GM03348 (cell line): ENCODE measurements at places on chromosomes 6 and 20.

GRCh38 chr6:5838656-5839396, 167.9 kb downstream of the NRN1 start:
- no peak for DNase-seq

- peak; percentile 80 for DNase-seq
These were observed 60.3 kb downstream of the TSHZ2 start for GRCh38 chr20:53032478-53032932.

DNA sequence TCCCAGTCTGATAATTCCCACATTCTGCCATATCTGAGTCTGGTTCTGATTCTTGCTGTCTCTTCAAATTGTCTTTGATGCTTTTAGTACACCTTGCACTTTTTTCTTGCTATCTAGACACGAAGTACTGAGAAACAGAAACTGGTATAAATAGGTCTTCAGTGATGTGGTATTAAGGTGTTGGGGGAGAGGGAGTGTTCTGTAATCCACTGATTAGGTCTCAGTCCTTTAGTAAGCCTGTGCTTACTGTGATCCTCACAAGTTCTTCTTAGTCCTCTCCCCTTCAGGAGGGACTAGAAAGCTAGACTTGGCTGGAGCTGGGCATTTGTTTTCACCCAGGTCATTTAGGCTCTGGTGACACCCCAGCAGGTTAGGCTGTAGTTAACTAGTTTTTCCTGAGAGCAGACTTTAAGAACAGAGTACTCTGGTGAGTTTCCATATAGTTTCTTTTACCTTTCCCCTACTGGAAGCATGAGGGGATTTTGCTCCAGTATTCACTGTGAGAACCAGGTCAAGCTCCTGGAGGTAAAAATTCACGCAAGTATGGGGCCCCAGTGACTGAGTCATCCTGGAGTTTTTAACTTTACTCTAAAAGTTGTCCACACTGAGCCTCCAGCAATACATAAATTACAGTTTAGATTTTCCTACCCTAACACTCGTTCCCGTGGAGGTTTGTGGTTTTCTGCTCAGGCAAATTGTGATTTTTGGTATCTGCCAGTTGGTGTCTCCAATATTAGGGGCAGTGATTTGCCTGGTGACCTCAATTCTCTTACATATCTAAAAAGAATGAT, 154.6 kb downstream of the CDKAL1 start:
- DNase-seq = no peak

- DNase-seq = peak; percentile 59
These were observed 103.6 kb downstream of the JPH2 start for GRCh38 chr20:44083220-44083933.

DNA sequence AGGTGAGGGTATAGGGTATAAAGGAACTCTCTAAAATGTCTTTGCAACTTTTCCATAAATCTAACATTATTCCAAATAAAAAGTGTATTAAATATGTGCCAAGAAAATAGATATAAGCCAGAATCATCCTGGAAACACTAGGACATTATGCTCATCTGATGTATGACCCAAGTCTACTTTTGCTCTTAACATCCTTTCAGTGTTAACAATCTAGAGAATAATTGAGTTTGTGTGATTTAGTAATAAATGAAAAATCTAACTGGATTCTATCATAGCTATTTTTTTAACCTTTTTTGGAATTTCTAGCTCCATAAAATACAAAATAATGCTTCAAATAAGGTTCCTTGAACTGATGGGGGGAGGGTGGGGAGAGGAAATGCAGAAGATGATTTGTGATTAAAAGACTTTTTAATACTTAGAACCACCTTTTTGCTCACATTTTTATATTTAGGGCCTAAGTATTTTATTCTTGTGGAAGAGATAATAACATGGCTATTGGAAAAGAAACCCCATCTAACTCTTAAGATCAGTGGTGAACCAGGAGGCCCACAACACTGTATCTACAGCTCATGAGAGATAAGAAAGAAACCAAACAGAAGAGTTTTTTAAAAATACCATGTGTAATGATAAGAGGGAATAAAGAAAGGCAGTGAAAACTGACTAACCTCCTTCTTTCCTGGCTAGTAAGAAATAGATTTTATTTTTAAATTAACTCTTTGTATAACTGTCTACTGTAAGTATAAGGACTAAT, 68.5 kb downstream of the PDSS2 start:
- DNase-seq = no peak
